CD4-positive, CD25-positive, alpha-beta regulatory T cell (primary cell): ENCODE measurements at places on chromosomes 7 and 10. TPM values are rescaled to one million over a fixed set of nuclear protein-coding genes. Genes with fewer than 3 reads are reported as not detected.

The PRF1 gene
- 32.4 TPM for total RNA-seq

DNA sequence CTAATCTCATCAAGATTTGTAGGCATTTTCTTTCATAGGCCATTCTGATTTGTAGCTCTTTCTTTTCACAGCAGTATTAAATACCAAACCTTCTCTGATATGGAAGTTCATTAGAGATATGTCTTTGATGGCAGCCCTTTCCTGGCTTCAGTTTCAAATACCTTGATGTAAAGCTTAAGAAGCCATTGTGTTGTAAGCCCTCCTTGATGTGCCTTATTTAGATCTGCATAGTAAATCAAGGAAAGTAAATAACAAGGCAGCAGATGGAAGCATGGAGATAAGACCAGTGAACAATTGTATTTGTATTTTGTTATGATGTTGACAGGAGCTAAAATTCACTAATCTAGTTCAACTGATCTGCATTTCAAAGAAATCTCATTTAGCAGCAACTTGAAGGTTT lies 234.9 kb upstream of the PPP1R3A start:
- H3K4me1 ChIP-seq = no peaks in the 10 kb centered on the region
- no peak overlapping the region for H3K4me3 ChIP-seq
- no peak for DNase-seq
- no peak overlapping the region for H3K27ac ChIP-seq
- H3K36me3 ChIP-seq = no peaks in the 10 kb centered on the region

The PON1 gene
- total RNA-seq = not detected

DNA sequence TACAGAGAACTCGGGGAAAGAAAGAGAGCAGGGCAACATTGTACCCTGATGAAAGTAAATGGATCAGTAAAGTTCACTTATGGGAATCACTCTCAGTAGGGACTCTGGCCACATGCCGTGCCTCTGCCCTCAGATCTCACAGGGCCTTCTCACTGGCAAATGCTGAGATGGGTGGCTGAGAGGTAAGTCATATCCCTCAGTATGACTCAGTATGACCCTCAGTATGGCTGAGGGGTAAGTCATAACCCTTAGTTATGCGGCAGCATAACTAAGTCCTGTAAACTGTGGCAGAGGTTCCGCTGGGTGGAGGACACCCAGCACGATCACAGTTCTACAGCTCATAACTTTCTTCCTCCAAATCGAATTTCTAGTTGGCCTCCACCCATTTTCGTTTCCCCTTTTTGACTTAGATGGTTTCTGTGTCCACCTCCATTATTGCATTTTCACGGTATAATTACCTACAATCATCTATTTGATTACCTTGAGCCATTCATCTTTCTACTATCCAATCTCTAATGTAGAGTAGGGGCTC lies 26.5 kb upstream of the WNT16 start:
- no peak overlapping the region for H3K4me3 ChIP-seq
- no peak for DNase-seq
- no peak overlapping the region for H3K27ac ChIP-seq

The TLX1 gene
- total RNA-seq = not detected

The HK1 gene
- 86.4 TPM for total RNA-seq

The CHAT gene
- not detected for total RNA-seq

DNA sequence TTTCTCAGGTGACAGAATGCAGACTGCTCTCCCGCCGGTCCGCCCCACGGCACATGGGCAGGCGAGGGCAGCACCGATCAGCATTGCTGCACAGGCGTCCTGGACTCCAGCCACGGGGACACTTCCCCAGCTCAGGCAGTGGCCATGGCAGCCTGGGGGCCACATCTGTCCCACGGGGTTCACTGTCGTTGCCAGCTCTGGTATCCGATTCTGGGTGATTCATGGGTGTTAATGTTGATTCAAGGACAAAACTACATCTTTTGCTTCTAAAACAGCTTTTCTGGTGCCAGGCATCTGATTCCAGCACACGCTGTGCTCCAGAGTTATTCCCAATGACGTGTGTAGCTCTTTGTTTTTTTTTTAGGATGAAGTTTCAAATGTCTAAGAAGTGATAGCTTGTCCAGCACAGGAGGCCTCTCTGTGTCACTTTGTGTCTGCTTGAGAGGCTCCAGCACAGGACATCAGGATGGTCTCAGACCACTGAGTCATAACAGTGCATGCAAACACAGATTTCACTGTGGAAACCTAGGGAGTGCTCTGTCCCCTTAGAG lies 218.0 kb downstream of the WDR37 start:
- no peaks in the 10 kb centered on the region for H3K36me3 ChIP-seq
- H3K4me3 ChIP-seq = no peak overlapping the region
- H3K27ac ChIP-seq = no peak overlapping the region
- no peak for DNase-seq
- H3K4me1 ChIP-seq = no peaks in the 10 kb centered on the region
- no peaks in the 10 kb centered on the region for H3K27me3 ChIP-seq

The DPYSL4 gene
- total RNA-seq = 1.2 TPM

DNA sequence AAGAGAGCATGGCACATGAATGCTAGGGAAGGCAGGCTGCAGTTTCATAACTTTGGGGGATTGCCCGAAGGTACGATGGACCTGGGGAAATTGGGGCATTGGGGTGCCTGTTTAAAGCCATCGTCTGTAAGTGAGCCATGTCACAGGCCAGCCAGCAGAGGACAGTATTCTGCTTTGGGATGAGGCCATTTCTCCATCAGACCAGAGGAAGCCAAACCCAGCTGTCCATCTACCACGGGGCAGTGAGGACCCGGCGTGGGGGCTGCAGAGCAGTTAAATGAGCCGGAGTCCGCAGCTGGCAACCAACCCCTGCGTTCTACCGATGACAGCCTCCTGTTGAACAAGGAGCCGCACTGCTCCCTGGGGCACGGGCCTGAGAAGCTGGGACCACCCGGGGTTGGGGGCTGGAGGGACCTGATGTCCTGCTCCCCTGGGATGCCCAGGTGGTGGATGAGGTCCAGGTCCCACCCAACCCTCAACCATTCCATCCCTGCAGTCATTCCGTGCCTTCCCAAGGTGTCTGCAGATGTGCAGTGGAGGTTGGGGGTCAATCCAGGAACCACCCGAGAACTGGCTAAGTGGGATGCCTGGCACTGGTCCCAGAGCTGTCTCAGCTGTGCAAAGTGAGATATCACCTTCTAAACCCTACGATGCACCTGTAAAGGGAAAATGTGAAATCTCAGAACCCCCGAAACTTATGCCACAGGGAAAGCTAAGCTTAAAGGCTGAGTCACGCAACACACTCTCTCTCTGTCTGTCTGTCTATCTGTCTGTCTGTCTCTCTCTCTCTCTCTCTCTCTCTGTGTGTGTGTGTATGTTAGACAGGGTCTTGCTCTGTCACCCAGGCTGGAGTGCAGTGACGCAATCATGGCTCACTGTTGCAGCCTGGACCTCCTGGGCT lies 12.1 kb upstream of the RHBDD2 start:
- H3K27ac ChIP-seq = no peak overlapping the region
- no peak overlapping the region for H3K4me3 ChIP-seq
- peak; percentile 22 for DNase-seq
- H3K27me3 ChIP-seq = no peaks in the 10 kb centered on the region
- H3K36me3 ChIP-seq = no peaks in the 10 kb centered on the region

DNA sequence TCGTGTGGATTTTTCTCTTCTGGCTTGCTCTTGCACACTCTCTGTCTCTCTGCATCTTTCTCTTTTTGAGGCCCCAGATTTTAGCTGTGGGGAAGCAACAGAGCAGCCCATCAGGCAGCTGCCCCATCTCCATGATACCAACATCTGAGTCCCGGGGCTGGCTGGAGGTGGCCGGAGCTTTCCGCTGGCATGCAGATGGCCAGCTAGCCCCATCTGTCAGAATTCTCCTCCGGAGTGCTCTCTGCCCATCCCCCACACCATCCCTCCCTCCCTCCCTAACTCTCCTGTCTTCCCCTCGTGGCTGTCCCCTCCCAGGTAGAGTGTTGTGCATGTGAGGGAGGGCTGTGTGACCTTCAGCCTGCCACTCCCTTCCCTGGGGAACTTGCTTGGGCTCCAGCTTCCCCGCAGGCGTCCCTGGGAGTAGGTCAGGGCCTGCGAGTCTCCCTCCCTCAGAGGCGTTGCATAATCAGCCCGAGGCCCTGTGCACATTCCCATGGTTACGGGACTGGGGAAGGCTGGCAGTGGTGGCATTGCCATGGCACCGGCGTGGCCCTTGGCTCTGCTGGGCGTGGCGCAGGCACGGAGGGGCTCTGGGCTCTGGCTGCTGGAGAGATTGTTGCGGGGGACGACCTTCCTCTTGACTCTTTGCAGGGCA lies 24.7 kb downstream of the GHRHR start:
- H3K4me1 ChIP-seq = peaks cover 12% of the 10 kb centered on the region
- DNase-seq = no peak
- no peak overlapping the region for H3K27ac ChIP-seq
- no peaks in the 10 kb centered on the region for H3K36me3 ChIP-seq

- H3K4me1 ChIP-seq = no peaks in the 10 kb centered on the region
- no peak overlapping the region for H3K4me3 ChIP-seq
- no peak for DNase-seq
- no peak overlapping the region for H3K27ac ChIP-seq
- H3K27me3 ChIP-seq = no peaks in the 10 kb centered on the region
- H3K36me3 ChIP-seq = no peaks in the 10 kb centered on the region
Measured at GRCh38 chr7:41399171-41399570, 303.7 kb downstream of the INHBA start.

The OR2A42 gene
- 0.30 TPM for total RNA-seq

DNA sequence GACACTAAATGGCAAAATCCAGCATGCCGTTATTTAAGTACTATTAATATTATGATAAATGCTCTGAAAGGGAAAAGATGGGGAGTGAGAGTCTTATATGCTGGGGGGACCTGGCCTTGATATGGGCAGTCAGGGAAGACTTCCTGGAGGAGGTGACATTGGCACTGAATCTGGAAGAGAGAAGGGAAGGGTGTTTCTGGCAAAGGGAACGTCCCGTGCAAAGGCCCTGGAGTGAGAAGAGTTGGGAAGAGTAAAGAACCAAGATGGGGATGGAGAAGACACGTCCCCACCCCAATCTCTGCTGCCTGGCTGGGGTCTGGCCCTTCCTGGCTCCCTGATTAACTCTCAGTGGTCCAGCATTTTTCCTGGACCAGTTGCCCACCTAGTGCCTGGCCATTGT lies 5.0 kb upstream of the GRIFIN start:
- H3K4me1 ChIP-seq = peaks cover 12% of the 10 kb centered on the region
- DNase-seq = no peak
- H3K27me3 ChIP-seq = no peaks in the 10 kb centered on the region

GRCh38 chr7:131068604-131069021 lies 259.1 kb upstream of the MKLN1 start:
- H3K4me3 ChIP-seq = peak overlapping the region; percentile 6
- H3K36me3 ChIP-seq = peaks cover 38% of the 10 kb centered on the region
- no peaks in the 10 kb centered on the region for H3K27me3 ChIP-seq
- no peak for DNase-seq

- H3K27me3 ChIP-seq = no peaks in the 10 kb centered on the region
- H3K27ac ChIP-seq = no peak overlapping the region
- DNase-seq = peak; percentile 2
- H3K4me3 ChIP-seq = no peak overlapping the region
- H3K36me3 ChIP-seq = no peaks in the 10 kb centered on the region
Measured at GRCh38 chr10:29130190-29130673, 158.6 kb upstream of the LYZL1 start.

DNA sequence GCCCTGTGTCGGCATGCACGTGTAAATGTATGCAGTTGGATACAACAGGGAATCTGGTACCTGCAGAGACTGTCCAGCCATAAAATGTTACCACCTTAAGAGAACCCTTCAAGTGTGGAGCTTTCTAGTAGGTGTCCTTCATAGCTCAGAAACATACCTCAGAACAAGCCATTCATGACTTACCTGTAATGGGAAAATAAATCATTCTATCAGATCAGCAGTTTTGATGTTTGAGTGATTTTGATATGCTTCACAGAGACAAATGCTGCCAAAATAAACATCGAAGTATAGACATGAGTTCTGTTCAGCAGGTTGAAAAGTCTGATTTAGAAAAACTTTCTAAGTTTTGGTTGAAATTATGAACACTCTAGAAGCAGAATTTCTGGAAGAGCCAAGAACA lies 33.5 kb upstream of the UMAD1 start:
- no peaks in the 10 kb centered on the region for H3K27me3 ChIP-seq
- H3K27ac ChIP-seq = no peak overlapping the region
- no peak overlapping the region for H3K4me3 ChIP-seq
- no peak for DNase-seq
- H3K4me1 ChIP-seq = no peaks in the 10 kb centered on the region
- H3K36me3 ChIP-seq = peaks cover 20% of the 10 kb centered on the region

The A1CF gene
- total RNA-seq = not detected

GRCh38 chr10:77686650-77687417 lies 49.2 kb upstream of the KCNMA1 start:
- H3K4me1 ChIP-seq = no peaks in the 10 kb centered on the region
- peaks cover 5% of the 10 kb centered on the region for H3K27me3 ChIP-seq
- DNase-seq = no peak
- no peaks in the 10 kb centered on the region for H3K36me3 ChIP-seq

The ACTA2 gene
- total RNA-seq = 26.2 TPM

The UPK3B gene
- total RNA-seq = 8.4 TPM

GRCh38 chr7:43390576-43390975 lies 192.3 kb upstream of the STK17A start:
- no peaks in the 10 kb centered on the region for H3K36me3 ChIP-seq
- H3K4me1 ChIP-seq = no peaks in the 10 kb centered on the region
- H3K27me3 ChIP-seq = no peaks in the 10 kb centered on the region
- no peak overlapping the region for H3K27ac ChIP-seq
- no peak for DNase-seq
